ENCODE measurements at places on chromosomes 4 and X.

GRCh38 chr4:3202836-3203820 is 45.8 kb upstream of the MSANTD1 start:
- DNase-seq = peak; percentile 49

DNA sequence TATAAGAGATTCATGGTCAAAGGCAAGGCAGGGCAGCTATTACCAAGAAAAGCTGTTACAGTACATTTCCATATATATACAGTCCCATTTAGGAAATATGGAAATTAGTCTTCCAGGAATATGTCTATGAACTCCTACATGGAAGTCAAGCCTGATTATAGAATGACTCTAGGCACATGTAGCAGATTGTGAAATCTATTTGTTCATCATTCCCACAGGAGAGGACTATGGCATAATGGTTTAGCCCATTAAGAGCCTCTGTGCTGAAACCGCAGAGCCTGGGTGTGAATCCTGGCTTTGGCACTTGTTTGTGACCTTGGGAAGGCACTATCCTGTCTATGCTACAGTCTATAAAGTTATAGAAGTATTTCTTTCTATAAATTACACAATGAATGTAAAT is 764.8 kb downstream of the RAPGEF2 start:
- DNase-seq = no peak

GRCh38 chr4:140174543-140174942 is 20.6 kb upstream of the MAML3 start:
- no peak for DNase-seq

GRCh38 chr4:24475756-24476155 is 108.6 kb downstream of the DHX15 start:
- DNase-seq = no peak

GRCh38 chrX:13695601-13696115 is 6.7 kb downstream of the RAB9A start:
- no peak for DNase-seq
